ENCODE measurements at places on chromosomes 5 and 9.

GRCh38 chr5:137516251-137516797, 17.2 kb upstream of the SPOCK1 start:
- DNase-seq = no peak

- peak; percentile 47 for DNase-seq
Observed at GRCh38 chr5:39608024-39608423, 183.2 kb upstream of the DAB2 start.

- DNase-seq = peak; percentile 2
Observed at GRCh38 chr5:36982146-36982545, 105.6 kb downstream of the NIPBL start.

DNA sequence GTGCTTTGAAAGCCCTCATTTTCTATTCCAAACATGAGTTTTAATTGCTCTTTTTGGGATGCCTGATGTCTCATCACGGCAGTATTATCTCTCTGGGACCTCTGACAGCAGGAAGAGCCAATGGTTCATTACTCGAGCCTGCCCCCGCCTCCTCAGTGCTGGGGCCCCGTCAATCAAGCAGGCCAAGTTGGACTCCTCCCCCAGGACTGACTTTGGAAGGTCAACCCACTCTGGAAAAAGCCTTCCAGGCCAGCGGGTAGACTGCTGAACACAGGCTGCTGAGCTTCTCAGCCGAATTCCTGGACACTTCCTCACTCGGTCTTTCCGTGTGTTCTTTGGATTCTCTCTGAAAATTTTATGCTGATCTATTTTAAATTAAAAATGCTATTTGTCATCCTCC, 9.5 kb upstream of the BARHL1 start:
- peak; percentile 7 for DNase-seq

DNA sequence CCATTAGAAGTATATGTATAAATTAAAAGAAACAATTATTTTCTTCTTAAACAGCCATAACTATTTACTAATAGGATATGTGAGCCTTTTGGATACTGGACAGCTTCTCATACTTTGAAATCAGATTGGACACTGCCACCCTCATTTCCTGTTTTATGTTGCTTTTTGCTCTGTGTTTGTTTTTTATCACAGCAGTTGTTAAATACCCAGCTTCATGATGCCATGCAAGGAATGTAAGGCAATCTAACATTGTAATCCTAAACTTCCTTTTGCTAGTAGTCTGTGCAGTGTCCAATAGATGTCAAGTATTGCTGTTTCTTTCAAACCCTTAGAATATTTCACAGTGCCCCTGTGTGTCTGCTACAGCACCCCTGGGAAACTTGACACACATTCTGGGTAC, 56.2 kb downstream of the CNTLN start:
- DNase-seq = no peak

DNA sequence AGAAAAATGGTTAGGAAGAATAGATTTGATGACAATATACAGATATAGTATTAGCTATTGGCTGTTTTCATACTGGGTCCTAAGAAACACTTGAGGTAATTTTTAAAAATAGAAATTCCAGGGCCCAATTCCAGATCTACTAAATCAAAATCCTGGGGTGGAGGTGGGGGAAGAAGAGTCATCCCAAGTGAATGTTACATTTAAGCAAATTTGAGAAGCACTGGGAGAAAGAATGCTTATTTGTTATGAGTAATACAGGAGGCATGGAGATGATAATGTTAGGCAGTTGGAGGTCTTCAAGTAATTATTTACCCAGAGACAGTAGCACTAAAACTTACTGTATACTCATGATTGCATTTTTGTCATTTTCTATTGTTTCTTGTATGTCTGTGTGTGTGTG, 93.0 kb upstream of the DAB2 start:
- peak; percentile 41 for DNase-seq

DNA sequence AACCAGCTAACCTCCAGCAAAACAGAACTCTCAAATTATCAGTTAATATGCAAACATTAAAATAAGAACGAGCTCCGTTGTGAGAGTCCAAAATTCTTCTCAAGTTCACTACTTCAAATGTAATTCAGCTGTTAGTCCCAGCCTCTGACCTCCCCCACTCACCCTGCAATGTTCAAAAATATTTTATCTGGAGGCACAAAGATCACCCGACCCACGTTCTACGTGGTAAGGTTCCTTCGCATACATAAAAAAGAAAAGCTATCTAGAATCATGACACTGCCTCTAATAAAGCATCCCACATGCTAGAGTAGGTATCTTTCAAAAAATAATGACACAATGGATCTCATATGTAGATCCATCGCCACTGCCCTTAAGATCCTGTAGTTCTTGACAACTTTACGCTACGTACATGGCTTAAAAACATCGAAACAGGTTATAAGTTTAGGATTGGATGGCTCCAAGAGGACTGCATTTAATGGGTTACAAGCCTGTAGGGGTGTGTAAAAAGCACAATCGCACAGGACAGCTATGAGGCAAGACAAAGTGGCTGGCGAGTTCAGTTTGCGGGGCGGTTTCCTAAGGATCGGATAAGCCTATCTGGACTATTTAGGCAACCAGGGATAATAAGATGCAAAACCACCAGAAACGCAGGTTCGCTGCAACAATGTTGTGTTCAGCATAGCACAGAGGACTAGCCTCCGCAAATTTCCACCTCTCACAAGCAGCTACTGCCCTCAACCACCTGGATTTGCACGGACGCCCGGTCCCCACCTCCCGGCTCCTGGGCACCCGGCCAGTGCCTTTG, 969 bp downstream of the CLK4 start:
- no peak for DNase-seq

DNA sequence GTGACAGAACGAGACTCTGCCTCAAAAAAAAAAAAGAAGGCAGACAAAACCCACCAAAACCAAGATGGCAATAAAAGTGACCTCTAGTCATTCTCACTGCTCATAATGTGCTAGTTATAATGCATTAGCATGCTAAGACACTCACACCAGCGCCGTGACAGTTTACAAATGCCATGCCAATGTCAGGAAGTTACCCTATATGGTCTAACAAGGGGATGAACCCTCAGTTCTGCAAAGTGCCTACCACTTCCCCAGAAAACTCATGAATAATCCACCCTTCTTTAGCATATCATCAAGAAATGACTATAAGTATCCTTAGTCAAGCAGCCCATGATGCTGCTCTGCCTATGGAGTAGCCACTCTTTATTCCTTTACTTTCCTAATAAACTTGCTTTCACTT, 4.7 kb upstream of the BICD2 start:
- DNase-seq = no peak

GRCh38 chr5:142100307-142100706, 8.3 kb upstream of the NDFIP1 start:
- DNase-seq = no peak

DNA sequence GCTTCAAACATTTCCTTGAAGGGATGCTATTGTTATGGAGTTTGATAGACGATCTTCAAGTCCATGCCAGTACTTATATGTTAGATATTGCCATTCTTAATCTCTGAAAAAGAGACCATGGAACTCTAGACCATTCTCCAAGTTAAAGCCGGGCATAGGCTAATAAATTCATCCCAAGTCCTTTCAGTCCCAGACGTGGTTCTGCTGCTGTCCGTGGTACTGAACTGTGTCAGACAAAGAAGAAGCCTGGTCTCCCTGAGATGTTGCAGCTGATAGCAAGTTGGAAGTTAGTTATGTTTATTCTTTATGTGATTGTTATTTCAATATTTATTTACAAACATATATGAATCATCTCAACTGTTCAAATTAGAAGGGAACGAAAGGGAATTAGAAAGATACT, 158.7 kb downstream of the NMUR2 start:
- peak; percentile 14 for DNase-seq

DNA sequence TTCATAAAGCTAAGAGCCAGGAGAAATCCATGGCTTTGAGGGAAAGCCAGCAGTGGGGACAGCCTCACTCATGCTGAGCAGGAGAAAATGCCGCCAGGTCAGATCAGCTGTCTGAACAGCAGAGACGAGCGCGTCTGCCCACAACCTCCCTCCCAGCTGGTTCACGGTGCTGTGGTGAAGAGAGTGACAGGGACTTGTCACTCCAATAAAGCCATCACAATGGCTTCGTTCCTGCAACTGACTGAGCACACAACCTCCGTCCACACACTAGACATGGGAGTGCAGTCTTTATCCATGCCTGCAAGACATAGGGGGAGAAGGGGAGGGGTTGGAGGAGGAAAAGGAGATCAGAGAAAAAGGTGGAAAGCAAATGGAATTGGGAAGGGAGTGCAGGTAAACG, 206.9 kb downstream of the GABBR2 start:
- no peak for DNase-seq

GRCh38 chr9:127555840-127556820, 55.9 kb upstream of the STXBP1 start:
- DNase-seq = peak; percentile 94

- DNase-seq = no peak
Observed at GRCh38 chr9:75992482-75993206, 102.2 kb downstream of the PCSK5 start.

DNA sequence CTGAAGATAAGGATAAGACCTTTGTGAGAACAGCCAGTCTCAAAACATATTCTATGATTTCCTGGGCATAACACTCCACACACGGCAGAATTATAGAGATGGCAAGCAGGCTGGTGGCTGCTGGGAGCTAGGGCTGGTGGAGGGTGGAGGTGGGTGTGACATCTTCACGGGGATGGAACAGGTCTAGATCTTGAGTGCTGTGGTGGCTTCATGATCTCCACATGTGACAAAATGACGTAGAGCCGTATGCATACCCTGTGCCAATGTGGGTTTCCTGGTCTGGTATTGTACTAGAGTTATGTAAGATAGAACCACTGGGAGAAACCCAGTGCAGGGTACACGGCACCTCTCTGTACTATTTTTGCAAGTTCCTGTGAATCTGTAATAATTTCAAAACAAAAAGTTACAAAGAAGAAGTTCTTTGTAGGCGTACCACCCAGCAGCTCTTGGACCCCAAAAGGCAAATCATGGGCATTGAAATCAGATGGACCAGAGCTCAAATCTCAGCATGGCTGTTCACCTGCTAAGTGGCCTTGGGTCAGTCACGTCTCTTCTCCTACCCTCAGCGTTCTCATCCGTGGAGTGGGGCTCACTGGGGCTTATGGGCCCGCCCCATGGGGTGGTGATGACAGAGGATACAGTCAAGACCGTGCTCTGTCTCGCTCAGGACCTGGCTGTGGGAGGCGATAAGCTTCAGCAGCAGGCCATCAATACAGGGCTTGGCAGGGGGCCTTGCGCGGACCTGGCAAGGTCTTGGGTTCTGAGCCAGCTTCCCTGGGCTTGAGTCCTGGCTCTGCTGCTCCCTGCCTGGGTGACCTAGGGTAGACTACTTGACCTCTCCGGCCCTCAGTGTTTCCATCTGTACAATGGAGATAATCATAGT, 74.7 kb upstream of the UNC5A start:
- DNase-seq = no peak

GRCh38 chr5:155616779-155617392, 603.3 kb downstream of the KIF4B start:
- peak; percentile 1 for DNase-seq

DNA sequence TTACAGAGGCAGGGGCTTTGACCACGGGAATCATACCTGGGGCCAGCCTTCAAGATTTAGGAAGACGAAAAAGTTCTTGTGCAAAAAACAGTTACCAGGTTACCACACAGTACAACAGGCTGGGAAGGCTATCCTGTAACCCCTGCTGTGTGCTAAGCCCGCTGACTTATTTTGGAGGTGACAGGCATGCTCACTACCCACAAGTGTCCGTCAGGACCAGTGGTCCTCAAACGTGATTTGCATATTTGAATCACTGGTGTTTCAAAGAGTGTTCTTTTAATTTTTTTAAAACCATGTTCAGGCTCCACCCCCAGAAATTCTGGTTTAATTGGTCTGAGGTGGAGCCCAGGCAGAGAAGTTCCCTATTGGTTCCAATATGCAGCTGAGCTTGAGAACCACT, 146.6 kb downstream of the TTLL11 start:
- no peak for DNase-seq

GRCh38 chr5:93403141-93403928, 177.7 kb downstream of the NR2F1-AS1 start:
- DNase-seq = no peak

DNA sequence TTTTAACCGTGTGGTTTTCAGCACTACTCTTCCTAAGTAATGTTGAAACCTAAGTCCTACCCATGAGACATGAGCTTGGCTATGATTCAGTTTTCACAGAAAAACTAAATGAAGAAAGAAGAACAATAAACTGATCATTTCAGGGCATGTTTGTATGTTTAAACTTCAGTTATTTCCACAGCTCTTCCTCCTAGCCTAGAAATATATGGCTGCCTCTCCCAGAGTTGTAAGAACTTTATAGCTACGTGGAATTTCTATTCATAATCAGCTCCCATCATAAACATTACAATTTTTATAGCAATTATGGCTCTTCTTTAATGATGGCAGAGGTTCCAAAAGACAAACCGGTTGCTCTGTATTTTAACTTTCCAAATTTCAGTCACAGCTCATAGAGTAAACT, 314.7 kb upstream of the ADAMTSL1 start:
- peak; percentile 3 for DNase-seq

DNA sequence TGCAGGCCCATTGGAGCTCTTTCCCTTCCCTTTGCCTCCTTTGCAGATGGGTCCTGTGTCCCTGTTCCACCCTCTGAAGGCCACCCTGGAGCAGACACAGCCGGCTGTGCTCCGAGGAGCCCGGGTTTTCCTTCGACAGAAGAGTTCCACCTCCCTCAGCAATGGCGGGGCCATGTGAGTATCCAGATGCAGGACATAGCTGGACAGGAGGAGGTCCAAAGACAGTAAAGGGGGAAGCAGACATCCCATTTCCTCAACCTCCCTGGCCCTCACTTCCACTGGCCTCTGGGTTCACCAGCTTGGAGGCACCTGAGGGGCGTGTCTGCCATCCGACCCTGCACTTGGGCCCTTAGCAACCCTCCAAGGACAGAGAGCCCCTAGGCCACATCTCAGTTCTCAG, 237.9 kb downstream of the CACNA1B start:
- DNase-seq = no peak

- peak; percentile 25 for DNase-seq
Observed at GRCh38 chr9:94717761-94718160, 8.7 kb upstream of the AOPEP start.

GRCh38 chr9:101271102-101271501, 113.7 kb downstream of the BAAT start:
- DNase-seq = no peak

GRCh38 chr5:65440456-65440855, 41.3 kb downstream of the ADAMTS6 start:
- DNase-seq = no peak

DNA sequence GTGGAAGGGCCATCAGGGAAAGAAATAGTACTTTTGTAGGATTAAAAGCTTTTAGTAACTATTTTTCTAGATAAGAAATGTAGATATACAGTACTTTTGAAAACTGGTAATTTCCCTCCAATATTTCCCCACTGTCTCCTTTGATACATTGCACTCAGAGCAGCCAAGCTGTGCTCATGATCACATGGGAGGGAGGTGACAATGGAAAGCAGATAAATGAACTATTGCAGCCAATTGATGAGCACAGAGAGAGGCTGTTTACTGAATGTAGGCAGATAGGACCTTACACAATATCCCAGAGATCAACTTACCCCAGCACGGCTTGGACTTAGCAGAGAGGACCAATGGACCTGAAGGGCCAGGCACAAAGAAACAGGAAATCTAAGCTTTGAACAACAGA, 178.0 kb upstream of the NREP start:
- no peak for DNase-seq
